ENCODE measurements at places on chromosomes 7 and 10.

DNA sequence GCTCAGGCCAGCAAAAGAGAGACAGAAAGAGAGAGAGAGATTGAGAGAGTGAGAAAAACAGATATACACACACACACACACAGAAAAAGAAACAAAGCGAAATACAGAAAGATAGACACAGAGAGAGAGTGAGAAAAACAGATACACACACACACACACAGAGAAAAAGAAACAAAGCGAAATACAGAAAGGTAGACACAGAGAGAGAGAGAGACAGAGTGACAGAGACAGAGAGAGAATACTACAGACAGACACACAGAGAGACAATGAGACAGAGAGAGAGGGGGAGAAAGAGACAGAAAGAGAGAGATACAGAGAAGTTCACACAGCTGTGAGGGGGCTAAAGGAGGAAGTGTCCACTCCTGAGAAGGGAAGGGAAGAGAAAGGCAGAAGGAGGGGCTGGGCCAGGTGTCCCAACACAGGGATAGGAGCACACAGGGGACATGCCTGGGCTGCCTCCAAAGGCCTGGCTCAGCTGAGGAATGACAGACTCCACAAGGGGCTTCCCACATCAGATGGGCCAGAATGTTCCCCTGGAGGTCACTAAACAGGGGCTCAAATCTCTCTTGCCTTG is 4.3 kb downstream of the GCK start:
- DNase-seq, result no peak

- no peak for DNase-seq
These were observed 66.7 kb downstream of the UBE3C start for GRCh38 chr7:157205438-157205837.

DNA sequence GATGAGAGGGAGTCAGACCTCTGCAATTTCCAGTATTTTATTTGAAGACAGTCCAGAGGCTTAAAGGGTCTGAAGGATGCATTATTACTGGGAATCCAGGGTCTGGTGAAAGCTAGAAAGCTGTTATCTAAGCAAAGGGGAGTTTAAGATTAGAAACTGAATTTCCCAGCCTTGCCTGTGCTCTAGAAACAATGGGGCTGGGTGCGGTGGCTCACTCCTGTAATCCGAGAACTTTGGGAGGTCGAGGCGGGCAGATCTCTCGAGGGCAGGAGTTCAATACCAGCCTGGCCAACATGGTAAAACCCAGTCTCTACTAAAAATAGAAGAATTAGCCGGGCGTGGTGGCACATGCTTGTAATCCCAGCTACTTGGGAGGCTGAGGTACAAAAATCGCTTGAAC is 71.5 kb upstream of the ANLN start:
- DNase-seq, result no peak

GRCh38 chr7:123695944-123696677 is 40.4 kb downstream of the LMOD2 start:
- no peak for DNase-seq

DNA sequence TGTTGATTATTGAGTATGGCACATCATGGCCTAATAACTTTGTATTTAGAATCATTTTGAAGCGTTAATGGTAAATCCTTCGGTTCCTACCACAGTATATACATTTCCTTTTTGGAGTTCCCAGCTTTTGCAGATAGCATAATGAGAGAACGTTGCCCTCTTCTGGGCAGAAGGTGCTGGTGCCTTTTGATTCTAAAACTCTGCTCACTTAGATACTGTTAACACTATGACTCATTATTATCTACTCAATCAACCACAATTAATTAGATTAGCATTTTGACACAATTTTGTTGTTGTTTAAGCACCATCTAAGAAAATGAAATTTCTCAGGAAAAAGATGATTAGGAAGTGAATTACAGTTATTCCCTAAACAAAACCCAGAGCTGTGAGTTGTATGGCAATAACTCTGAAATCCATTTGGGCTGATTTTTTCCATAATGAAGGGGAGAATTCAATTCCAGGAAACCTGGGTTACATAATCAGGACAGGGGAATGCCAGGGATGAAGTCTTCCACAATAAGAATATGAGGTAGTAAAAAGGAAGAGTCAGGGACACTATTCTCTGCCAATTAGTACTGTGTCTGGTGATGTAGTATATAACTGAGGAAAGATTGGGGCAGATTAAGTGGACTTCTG is 11.5 kb upstream of the DLD start:
- no peak for DNase-seq

DNA sequence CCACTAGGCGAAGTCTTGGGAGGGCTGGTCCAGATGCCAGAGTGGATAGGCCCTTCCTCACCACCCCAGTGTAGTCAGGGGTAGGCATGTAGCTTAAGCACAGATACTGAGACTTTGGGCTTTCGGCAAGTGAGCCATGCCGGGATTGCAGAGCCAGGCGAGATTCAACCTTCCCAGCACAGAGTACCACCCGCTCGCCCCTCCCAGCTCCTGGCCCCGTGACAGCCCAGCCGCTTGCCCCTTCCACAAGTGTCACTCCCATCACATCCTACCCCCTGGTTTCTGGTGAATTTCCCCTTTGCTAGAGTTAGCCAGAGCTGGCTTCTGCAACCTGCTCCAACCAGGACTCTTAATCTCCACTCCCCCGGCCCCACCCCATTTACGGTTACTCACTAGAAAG is 56.9 kb downstream of the ARHGAP22 start:
- DNase-seq, result no peak

DNA sequence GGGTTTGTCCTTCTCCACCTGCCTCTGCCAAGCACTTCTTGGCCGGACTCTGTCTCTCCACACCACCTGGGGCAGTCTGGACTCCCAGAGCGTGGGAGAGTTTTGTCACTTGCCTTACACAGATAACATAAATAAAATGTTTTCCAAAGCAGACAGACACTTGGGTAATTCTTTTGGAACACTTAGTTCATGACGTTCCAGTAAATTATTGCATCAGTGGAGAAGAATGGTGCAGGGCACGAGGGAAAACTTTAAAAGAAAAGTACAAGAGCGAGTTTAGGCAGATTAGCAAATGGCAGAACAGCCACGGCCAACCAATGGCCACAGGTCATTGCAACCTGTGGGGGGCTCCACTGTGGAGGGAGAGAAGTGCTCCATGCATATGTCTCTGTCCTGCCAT is 170.6 kb upstream of the GRB10 start:
- no peak for DNase-seq

DNA sequence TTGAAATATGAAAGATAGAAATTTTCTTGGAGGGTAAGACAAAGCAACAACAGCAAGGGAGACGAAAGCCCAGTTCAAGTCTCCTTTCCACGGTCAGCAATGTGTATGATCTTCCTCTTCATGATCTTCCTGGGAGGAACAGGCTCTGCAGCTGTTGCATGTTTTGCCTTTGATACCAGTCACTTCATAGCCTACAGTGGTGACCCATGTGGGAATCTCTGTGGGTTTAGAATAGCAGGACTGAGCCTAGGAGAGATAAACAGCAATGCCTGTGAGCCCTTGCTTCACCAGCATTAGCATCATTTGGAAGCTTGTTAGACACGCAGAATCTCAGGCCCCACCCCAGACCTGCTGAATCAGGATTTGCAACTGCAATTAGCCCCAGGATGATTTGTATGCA is 31.8 kb downstream of the STAMBPL1 start:
- DNase-seq, result no peak

- no peak for DNase-seq
These were observed 146.7 kb downstream of the GRM3 start for GRCh38 chr7:86790383-86790782.

GRCh38 chr10:97406064-97406463 is 4.9 kb upstream of the RRP12 start:
- no peak for DNase-seq

- no peak for DNase-seq
These were observed 4.5 kb downstream of the CPA2 start for GRCh38 chr7:130270947-130271800.

GRCh38 chr10:52066383-52066782 is 247.7 kb upstream of the DKK1 start:
- DNase-seq, result no peak

DNA sequence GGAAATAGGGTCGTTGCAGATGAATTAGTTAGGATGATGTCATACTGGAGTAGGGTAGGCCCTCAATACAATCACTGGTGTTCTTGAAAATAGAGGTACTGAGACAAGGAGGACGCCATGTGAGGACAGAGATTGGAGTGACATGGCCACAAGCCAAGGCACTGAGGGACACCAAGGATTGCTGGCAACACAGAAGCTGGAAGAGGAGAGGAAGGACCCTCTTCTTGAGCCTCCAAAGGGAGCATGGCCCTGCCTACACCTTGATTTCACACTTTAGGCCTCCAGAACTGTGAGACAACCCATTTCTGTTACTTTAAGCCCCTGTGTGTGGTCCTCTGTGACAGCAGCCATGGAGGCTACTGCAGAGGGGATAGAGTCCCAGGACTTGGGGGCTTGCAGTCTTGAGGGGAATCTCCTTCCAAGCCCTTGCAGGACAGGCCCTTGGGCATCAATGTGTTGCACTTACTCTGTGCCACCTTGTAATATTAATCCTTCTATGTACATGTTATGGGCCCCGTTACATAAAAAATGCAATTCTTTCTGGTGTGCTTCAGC is 3.7 kb upstream of the AOC1 start:
- no peak for DNase-seq

DNA sequence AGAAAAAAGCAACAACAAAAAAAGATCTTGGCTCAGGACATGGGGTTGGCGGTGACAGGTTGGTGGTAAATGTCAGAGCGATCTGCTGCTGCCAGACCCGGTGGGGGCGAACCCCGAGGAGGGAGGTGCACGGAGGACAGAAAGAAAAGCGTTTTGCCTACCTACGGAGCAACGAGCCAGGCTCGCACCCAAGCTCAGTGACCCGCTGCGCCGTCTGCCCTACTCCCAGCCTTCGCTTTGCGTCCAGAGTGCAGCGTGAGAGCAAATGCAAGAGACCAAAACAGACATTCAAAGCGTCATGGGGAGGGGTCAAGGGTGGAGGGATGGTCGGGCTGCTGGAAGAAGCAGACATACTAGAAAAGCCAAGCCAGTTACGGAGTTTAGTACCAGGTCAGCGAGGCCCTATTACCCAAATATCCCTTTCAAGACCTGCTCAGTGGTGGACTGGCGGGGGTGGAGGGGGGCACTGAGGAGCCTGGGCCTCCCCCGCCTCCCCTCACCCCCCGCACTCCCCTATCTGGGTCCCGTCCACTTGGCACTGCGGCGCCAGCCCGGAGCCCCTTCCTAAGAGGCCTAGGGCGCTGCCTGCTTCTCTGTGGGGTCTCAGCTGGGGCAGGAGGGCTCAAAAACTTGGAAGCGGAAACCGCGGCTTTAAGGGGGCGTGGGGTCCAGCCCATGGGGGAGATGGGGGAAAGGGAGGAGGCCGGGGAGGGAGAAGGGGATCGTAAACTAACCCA is 66.9 kb downstream of the SLC29A4 start:
- no peak for DNase-seq

DNA sequence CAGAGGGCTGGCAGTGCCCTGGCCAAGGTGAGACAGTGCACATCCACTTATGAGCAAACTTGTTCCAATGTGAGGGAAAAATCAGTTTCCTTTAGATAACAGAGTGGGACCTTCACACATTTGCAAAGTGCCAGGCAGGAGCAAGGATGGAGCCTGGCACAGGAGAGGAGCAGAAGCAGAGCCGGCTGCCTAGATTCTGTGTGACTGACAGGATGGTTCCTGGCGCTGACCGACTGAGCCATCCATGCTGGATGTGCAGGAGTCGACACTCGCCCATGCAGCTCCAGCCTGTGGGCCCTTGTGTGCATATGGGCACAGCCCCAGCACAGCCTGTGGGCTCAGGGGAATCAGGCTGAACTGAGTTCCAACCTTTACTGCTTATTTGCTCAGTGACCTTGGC is 346.5 kb downstream of the GRID1 start:
- no peak for DNase-seq
